ENCODE measurements at places on chromosomes 7 and 10.

- DNase-seq, result no peak
These were observed 210.5 kb downstream of the ETV1 start for GRCh38 chr7:13778967-13779366.

- no peak for DNase-seq
These were observed 13.2 kb upstream of the AQP1 start for GRCh38 chr7:30898411-30898810.

DNA sequence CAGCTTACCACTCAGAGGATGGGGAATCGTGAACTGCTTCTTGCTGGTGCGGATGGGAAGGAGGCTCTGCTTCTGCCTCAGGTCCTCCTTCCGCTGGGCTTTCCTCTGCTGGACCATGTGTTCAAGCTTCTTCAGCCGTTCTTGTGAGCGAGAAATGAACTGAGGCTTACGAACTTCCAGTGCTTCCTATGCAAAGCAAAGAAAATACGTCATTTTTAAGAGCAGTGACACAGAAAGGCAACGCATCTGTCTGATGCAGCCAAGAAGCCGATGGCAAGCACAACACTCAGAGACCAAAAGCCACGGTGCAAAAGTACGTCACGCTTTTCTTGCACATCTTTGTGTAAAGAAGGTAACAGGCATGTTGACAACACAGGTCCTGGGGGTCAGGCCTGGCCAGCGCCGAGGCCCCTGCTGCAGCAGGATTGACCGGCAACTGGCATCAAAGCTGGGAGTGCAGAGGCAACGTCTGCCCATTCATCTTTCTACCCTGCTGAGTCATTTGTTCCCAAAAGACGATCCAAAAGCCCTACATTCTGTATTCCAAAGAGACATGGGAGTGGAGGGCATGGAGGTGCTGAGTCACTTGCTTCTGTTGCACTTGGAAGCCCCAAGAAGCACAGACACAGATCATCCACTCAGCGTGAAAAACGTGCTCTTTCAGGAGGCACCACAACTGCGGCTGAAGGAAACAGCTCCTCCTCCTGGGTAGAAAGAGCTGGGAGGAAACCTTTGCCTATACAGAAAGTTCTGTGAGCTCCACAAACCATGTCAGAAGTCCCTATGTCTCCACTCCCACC, 71.0 kb upstream of the ADAM12 start:
- no peak for DNase-seq

DNA sequence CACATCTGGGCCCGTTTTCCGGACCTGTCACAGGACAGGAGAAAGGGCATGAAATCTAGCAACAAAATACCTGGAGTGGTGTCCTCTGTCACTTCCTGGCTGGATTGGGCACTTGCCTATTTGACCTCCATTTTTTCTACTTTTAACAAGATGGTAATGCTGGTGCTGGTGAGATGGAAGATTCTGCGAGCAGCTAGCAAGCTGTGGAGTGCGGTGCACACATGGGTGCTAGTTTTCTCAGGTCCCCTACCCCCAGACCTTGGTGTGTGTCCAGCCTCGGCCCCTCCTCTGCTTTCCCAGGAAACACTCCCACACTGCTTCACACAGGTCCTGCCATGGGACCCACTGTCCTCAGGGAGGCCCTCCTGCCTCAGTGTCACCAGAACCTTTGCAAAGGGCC, 87.7 kb downstream of the WDR11 start:
- DNase-seq, result no peak

DNA sequence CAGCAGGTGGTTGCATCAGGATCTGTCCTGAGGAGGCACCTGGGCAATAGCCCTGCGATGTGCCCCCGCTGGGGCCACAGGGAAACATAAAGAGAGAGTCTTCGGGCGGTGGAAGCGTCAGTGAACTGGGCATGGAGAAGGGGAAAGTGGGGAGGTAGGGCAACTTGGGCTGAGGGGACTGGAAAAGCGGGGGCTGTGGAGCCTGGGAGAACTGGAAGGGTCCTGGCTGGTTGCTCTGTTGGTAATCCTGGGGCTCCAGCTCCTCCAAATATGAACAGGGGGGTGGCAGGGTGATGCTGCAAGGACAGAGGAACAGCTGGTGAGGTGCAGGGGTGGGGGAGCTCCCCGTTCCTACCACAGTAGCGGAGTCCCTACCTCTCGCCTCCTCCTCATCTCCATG, 5.2 kb downstream of the NOBOX start:
- DNase-seq, result no peak

DNA sequence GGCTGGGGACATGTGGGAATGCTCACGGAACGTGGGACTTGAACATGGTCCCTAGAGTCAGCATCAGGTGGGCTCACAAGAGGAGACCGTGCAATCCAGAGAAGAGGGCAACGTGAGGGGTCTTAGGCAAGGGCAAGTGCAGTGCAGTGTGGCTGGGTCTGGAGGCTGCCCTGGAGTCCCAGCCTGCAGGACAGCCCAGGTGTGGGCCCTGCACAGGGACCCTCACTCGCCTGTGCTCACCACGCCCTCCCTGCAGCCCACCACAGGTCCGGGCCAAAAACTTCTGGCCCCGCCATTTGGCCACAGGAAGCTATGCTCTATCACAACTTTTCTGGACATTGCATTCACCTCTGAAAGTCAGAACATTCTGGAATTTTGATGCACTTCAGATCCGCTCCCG, 133.5 kb downstream of the PAXIP1 start:
- DNase-seq, result no peak

DNA sequence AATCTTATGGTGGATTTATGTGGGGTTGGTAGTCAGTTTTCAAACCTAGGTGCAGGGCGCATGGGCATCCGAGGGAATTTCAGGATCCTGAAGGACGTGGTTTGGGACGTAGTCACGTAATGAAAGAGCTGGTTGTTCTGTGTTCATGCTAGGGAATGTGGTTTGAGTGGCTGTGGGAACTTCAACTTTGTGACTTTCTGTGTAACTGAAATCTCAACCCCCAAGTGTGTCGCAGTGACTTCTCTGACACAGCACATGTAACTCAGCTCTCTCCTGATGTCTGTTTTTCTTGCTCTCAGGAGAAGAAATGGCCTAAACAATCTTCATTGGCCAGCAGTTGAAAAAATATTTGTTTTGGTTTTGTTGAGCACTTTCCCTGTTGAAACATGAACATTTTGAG, 199.0 kb downstream of the PTEN start:
- DNase-seq, result no peak

DNA sequence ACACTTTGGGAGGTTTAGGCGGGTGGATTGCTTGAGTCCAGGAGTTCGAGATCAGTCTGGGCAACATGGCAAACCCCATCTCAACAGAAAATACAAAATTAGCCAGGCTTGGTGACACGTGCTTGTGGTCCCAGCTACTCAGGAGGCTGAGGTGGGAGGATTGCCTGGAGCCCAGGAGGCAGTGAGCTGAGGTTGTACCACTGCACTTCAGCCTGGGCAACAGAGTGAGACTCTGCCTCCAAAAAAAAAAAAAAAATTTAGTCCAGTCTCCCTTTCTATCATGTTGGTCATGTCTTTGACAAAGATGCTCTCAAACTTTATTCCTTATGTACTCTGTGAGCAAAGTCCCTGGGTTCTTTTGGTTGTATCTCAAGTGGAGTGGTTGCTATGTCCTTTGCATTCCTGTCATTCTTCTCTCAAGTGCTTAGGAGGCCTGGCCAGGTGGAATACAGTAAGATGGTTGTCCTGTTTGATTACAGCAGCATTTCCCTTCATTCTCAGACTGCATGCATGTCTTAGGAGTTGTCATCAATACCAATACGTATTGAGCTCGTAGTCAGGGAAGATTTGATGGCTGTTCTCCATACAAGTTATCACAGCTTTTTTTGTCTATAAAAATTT, 85.7 kb downstream of the MMRN2 start:
- DNase-seq, result no peak

DNA sequence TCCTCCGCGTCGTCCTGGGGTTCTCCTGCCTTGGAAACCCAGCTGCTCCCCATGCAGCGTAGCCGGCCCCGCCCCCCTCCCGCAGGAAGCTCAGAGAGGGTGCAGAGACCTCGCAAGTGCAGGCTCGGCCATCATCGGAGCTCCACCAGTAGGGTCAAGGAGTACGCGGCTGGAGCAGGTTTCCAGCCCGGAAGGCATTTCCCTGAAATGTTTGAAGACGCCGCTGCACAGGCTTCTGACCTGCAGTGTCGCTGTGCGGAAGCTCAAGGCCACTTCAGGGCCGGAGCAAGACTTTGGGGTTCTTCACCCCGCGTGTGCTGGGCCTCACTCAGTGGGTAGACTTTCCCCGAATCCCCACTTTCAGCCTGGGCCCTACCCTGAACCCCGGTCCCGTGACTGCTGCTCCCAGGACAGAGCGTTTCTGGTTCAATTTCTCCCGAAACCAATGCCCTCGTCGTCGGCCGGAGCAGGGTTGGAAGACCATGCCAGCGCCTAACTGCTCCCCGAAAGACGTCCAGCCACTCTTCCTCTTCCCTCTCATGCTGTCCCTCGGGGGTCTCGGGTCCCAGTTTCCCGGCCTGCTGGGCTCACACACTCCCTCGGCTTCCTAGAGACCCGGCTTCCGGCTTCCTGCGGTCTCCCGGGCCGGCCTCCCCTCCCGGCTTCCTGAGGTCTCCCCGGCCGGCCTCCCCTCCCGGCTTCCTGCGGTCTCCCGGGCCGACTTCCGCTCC, 52.1 kb downstream of the INSIG1 start:
- no peak for DNase-seq

DNA sequence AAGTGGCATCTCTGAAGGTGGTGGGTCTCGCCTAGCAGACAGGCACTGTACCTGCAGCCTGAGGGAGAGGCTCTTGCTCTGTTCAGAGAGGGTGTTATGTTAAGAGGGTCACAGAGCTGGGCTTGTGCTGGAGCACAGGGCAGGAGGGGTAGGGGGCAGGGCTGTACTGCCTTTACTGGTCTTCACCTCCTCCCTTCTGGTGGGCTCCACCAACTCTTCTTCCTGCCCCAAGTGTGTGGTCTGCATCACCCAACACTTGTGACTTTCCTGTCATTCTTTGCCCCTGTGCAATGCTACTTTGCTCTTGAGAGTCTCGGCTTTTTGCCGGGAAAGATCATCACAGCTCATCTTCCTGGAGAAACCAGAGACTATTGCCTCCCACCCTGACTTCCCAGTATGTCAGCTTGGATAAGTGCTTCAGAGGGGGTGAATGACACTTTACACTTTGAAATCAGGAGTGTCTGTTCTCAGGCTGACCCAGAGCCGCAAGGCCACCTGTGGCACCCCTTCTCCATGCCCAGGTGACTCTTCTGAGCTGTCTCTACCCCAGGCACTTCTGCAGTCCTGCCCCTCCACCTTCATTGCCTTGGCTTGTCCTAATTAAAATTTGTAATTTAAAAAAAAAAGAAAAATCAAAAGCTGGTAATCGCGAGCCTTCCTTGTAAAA, 38.4 kb upstream of the IKZF1 start:
- no peak for DNase-seq

GRCh38 chr7:2729893-2730716, 42.1 kb downstream of the AMZ1 start:
- no peak for DNase-seq

DNA sequence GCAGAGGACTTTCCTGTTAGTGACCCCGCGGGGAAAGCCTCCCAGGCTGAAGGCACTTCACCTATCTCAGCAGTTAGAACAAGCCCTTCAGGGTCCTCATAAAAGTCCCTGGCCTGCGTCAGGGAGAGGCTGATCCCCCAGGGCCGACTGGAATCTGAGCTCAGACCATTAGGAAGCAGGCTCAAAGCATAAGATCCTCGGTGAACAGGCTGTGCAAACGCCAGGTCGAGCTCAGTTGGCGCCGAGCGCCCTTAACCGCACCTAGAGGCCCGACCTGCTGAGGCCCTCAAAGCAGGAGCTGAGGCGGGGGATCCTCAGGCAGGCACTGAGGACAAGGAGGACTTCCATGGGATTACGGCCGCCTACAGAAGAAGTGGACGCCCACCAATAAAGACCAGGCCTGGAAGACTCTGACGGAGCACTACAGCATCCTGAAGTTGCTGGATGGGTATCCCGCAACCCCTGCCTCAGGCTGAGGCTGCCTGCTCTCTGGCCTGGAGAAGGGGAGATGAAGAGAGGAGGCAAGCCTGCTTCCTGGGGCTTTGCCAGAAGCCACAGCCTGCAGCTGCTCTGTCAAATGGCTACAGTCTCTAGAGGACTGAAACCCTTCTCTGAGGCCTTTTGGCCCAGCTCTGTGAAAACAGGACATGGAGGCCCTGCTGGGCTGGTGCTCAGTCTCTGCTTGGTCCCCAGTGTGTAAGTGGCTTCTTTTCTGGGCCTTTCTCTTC, 29.9 kb downstream of the LIPJ start:
- no peak for DNase-seq

DNA sequence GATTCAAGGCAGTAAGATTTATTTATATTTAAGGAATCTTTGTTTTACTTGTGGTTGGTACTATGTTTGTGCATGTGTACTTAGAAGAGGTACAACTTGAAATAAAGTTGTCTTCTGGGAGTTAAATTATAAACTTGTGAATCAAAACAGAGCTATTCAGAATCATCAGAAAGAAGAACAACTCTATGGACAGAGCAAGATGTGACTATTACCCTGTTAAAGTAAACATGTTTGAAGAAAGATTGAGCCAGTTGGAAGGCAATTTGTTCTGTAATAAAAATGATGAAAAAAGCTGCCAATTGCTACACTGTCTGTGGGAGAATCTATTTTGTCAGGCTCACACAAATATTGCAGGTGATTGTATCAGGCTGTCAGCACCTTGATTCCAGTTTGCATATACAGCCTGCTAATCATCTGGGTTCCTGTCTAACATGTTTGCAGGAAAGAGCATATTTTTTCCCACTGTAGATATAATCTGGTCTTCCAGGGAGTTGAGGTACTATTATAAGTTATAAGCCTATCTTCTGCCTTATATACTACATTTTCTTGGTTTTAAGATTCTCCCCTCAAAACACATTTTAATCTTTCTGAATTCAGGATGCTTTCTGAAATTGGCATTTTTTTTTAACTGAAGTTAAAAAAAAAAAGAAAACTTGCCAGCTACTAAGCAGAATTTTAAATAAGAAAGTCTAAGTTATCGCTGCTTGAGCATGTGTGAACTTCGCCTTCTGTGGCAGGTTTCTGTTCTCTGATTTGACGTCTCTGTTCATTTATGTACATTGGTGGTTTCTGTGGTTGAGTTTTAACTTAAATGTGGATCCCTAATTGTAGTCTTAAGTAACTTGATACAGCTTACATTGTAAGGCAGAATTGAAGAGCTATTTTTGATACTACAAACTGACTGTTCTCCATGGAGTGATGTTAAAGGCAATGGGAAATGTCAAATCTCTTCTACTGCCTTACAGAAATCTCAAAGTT, 46.0 kb downstream of the ZNRF2 start:
- DNase-seq, result no peak

- no peak for DNase-seq
These were observed 50.9 kb downstream of the INPP5A start for GRCh38 chr10:132588301-132589013.

Measured in stimulated activated CD8-positive, alpha-beta memory T cell treated with anti-CD3 and anti-CD28 coated beads, Interleukin-4, amount 100 ng/mL, for 1 hour (primary cell).